ENCODE measurements at places on chromosomes 1 and 21. TPM values are rescaled to one million over a fixed set of nuclear protein-coding genes. Genes with fewer than 3 reads are reported as not detected.

The RAB25 gene
- not detected for total RNA-seq

The TFF2 gene
- total RNA-seq: not detected

The TFF3 gene
- total RNA-seq: 2.6 TPM

The ASCL5 gene
- total RNA-seq: not detected

DNA sequence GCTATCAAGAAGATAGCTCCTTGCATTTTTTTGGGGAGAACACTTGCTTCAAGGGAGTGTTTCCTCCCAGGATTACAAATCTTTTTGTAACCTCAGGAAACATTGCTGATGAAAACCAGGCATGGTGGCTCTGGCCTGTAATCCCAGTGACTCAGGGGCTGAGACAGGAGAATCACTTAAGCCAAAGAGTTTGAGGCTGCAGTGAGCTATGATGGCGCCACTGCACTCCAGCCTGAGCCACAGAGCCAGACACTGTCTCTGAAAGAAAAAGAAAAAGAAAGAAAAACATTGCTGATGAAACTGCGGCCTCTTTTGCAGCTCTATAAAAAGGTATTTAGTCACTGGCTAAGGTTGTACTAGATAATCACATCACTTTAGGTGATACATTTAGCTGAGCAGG lies 7.3 kb downstream of the RNU1-2 start:
- peak; percentile 52 for DNase-seq

- DNase-seq: no peak
These were observed 8.1 kb downstream of the AGL start for GRCh38 chr1:99858286-99858685.

DNA sequence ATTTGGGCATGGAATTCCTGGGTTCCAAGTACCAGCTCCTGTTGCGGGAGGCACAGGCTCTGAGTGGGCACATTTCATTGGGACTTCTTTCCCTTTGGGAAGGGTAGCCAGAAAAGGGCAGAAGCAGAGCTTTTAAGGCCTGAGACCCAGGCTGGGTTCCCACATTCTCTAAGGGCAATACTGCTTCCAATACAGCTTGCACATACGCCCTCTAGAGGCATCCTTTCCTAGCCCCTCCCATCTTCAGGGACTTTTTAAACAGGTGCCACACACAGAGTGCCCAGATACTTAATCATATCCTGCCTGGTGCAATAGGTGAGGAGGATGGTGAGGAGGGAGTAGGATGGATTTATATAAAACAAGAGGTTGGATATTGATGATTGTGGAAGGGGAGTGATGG lies 5.7 kb downstream of the GPR88 start:
- no peak for DNase-seq

GRCh38 chr1:204670152-204670927 lies 15.2 kb downstream of the LRRN2 start:
- peak; percentile 38 for DNase-seq

DNA sequence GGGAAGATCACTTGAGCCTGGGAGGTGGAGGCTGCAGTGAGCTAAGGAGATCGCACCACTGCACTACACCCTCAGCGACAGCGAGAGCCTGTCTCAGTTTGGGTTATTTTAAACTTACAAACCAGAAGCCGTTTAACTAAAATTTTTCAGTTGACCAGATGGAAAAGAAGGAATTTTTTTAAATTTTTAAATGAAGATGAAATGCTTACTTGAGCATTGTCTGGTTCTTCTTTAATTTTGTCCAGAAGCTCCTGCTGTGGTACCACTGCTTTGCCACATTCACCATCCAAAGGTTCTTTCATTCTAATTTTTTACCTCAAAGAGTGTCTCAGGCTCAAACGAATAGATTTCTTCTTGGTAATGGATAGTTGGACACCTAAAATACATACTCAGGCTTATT lies 1.4 kb downstream of the ZMYM6 start:
- no peak for DNase-seq

DNA sequence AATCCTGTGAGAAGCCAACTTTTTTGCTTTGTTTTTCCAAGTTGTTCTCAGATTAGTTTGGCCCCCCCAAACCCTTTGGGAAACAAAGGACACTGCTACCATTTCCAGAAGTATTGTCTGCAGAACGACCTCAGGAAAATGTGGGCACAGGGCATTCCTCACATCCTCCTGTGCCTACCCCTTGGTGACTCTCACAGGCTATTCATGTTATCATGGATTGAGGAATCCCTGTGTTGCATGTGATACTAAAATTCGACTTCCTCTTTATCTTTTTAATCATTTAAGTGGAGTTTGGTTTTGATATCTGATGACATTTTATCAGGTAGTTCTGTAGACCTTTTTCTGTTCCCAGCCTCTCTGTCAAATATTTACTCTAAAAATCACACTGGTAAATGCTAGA lies 184.5 kb downstream of the FASLG start:
- no peak for DNase-seq

GRCh38 chr21:15309721-15310120 lies 244.9 kb upstream of the NRIP1 start:
- peak; percentile 12 for DNase-seq

DNA sequence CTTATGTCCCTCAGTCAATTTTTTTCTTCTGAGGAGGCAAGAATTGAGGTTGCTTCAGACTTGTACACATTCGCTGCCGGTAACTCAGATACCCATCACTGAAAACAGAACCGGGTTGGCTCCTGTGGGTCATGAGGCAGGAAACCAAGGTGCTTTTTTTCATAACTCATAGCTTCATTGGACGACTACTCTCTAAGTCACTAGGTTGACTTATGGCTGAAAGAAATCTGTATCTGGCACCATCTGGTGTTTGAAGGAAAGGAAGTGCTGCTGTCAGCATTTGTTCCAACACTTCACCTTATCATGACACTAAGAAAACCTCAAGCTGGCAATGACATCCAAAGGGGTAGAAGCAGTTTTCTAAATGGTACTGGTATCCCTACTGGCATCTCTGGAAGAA lies 82.3 kb downstream of the TBX19 start:
- DNase-seq: peak; percentile 32

DNA sequence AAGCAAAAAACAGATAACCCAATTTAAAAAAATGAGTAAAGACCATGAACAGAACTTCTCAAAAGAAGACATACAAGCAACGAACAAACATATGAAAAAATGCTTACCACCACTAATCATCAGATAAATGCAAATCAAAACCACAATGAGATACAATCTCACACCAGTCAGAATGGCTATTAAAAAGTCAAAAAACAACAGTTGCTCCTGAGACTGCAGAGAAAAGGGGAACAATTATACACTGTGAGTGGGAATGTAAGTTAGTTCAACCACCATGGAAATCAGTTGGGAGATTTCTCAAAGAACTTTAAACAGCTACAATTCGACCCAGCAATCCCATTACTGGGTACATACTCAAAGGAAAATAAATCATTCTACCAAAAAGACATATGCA lies 131.6 kb downstream of the PTGER3 start:
- no peak for DNase-seq

- DNase-seq: no peak
These were observed 17.0 kb upstream of the RAP1GAP start for GRCh38 chr1:21685946-21686678.

GRCh38 chr1:50700621-50701020 lies 259.4 kb downstream of the FAF1 start:
- DNase-seq: no peak

- DNase-seq: peak; percentile 96
These were observed 83.6 kb downstream of the SLC66A1 start for GRCh38 chr1:19395678-19396192.

- DNase-seq: no peak
These were observed 55.6 kb upstream of the ADAR start for GRCh38 chr1:154663471-154664060.

GRCh38 chr1:189623336-189623735 lies 854.3 kb downstream of the BRINP3 start:
- DNase-seq: no peak

GRCh38 chr1:30060738-30061137 lies 662.6 kb downstream of the MATN1 start:
- DNase-seq: no peak

GRCh38 chr1:205592443-205593003 lies 39.3 kb downstream of the ELK4 start:
- no peak for DNase-seq

All from RPMI7951 (cell line).